HCT116 (cell line): ENCODE measurements at places on chromosomes 1 and 21. TPM values are rescaled to one million over a fixed set of nuclear protein-coding genes. Genes with fewer than 3 reads are reported as not detected.

- H3K27ac ChIP-seq: no peak overlapping the region
- no peaks in the 10 kb centered on the region for H3K4me1 ChIP-seq
- H3K27me3 ChIP-seq: no peaks in the 10 kb centered on the region
Measured at GRCh38 chr1:99327357-99327756, 63.1 kb downstream of the PLPPR4 start.

GRCh38 chr1:114574365-114574764 is 7.0 kb downstream of the BCAS2 start:
- no peak overlapping the region for H3K4me3 ChIP-seq
- peaks cover 44% of the 10 kb centered on the region; the same call in 1 of the 2 replicates for H3K36me3 ChIP-seq
- no peaks in the 10 kb centered on the region for H3K4me1 ChIP-seq
- DNase-seq: no peak
- H3K27me3 ChIP-seq: no peaks in the 10 kb centered on the region

DNA sequence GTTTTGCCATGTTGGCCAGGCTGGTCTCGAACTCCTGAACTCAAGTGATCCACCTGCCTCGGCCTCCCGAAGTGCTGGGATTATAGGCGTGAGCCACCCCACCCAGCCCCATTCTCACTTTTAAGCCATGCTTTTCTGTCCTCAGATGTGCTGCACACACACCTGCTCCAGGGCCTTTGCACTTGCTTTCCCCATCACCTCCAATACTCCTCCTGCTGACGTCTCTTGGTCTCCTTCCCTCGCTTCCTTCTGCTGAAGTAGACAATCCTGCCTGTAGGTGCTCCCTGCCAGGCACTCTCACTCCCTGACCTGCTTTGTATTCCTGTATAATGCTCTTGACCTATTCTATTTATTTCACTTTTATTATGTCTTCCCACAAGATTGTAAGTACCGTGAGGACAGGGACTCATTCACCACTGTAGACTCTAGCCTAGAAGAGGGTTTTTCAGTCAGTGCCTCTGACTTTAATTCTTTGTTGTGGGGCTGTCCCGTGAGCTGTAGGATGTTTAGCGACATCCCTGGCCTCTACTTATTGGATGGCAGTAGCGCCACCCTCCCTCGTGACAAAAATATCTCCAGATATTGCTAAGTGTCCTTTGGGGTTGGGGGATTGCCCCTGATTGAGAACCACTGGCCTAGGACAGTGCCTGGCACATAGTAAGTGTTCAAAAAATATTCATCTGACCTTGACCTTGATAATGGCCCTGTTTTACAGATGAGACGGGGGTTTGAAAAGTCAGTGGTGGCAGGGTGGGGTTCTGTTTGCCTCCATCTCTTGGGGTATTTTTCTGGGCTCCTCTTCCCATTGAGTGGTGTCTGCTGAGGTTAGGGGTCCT is 4.6 kb downstream of the TNFRSF1B start:
- no peak overlapping the region for H3K4me3 ChIP-seq
- H3K27me3 ChIP-seq: no peaks in the 10 kb centered on the region
- no peaks in the 10 kb centered on the region for H3K4me1 ChIP-seq
- no peak for DNase-seq
- H3K36me3 ChIP-seq: no peaks in the 10 kb centered on the region

GRCh38 chr1:236978740-236979139 is 25.5 kb downstream of the MT1HL1 start:
- no peak for DNase-seq
- no peaks in the 10 kb centered on the region for H3K4me1 ChIP-seq
- H3K4me3 ChIP-seq: no peak overlapping the region
- H3K27me3 ChIP-seq: no peaks in the 10 kb centered on the region
- no peak overlapping the region for H3K27ac ChIP-seq

DNA sequence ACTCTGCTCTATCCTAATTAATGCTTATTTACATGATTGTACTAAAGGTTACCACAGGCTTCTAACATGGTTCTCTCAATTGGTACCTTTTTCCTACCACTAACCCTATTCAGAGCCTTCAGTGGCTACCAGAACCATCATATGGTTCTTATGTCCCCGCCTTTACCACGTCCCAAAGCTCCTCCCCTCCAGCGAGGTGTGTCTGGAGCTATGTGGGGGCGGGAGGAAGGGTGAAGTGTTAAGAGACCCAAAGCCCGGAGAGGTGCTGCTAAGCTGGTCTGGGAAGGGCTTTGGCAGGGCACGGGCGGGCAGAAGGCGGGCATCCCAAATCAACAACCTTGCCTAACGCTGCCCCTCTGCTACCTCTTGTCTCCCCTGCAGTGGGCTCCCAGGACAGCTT is 10.0 kb downstream of the SPATA46 start:
- peaks cover 3% of the 10 kb centered on the region; the same call in 1 of the 2 replicates for H3K36me3 ChIP-seq
- DNase-seq: no peak
- no peak overlapping the region for H3K4me3 ChIP-seq
- H3K27ac ChIP-seq: no peak overlapping the region

DNA sequence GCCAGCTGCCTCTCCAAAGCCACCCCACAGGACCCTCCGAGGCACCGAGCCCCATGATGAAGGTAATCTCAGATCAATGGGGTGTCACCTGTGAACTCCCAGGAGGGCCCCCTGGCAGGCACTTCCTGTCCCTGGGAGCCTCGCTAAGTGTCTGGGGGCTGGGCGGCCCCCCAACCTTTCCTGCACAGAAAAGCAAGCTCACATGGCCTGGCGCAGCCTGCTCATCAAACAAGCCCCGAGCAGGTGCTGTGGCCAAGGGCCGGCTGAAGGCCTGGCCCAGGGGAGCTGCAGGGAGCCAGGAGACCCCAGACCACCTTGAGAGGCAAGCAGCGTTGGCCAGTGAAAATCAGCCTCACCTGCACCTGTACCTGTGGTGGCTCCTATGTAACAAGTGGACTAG is 2.9 kb downstream of the RIPK4 start:
- H3K4me1 ChIP-seq: peaks cover 70% of the 10 kb centered on the region
- no peak for DNase-seq
- H3K27me3 ChIP-seq: peaks cover 8% of the 10 kb centered on the region; the same call in 1 of the 2 replicates
- H3K36me3 ChIP-seq: no peaks in the 10 kb centered on the region
- H3K4me3 ChIP-seq: no peak overlapping the region

GRCh38 chr1:227946624-227947385 is 927 bp downstream of the WNT9A start:
- H3K27me3 ChIP-seq: no peaks in the 10 kb centered on the region
- peak overlapping the region; percentile 79 for H3K27ac ChIP-seq
- peak; percentile 72 for DNase-seq
- H3K4me3 ChIP-seq: peak overlapping the region; percentile 61
- no peaks in the 10 kb centered on the region for H3K36me3 ChIP-seq

DNA sequence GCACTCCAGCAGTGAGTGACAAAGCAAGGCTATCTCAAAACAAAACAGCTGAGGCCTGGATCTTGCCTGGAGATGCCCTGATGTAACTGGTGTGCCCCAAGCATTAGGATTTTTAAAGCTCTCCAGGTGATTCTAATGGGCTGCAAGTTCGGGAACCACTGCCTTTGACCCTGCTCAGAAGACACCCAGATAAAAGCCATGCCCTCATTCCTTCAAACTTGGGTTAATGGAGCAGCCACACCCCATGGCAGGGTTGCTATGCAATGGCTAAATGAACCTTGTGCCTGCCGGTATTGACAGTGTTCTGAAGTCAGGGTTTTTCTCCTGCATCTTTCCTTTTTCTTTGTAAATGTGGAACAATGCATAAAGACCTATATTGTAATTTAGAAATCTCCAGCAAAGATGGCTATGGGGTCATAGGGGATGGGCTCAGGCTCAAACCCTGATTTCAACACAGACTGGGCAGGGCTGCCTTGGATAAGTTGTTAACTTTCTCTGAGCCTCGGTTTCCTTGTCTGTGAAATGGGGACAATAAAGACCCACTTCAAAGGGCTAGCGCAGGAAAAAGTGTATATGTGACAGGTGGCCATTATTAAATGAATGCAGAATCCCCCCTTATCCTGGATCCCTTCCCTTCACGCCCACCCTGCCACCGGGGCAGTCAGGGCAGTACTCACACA is 453 bp downstream of the TFF3 start:
- H3K4me3 ChIP-seq: no peak overlapping the region
- no peaks in the 10 kb centered on the region for H3K36me3 ChIP-seq
- H3K4me1 ChIP-seq: no peaks in the 10 kb centered on the region; the same call in 1 of the 2 replicates
- H3K27me3 ChIP-seq: no peaks in the 10 kb centered on the region
- no peak overlapping the region for H3K27ac ChIP-seq

LCE1E gene
- total RNA-seq: not detected

RPAP2 gene
- 28.1 TPM for total RNA-seq

SYT14 gene
- 0.07 TPM for total RNA-seq

TSPEAR gene
- total RNA-seq: not detected

C1orf50 gene
- total RNA-seq: 5.8 TPM
